ENCODE measurements at places on chromosomes 4 and X. TPM values are rescaled to one million over a fixed set of nuclear protein-coding genes. Genes with fewer than 3 reads are reported as not detected.

FAM53A gene
- 10.5 TPM for total RNA-seq

PPEF2 gene
- not detected for total RNA-seq

STEEP1 gene
- 21.6 TPM for total RNA-seq

TMSB15C gene
- total RNA-seq: 16.9 TPM

PDCL2 gene
- total RNA-seq: not detected

TMPRSS11A gene
- 1.8 TPM for total RNA-seq

C4orf50 gene
- 0.02 TPM for total RNA-seq

ARSD gene
- total RNA-seq: 54.5 TPM

PRKG2 gene
- 0.90 TPM for total RNA-seq

HEPH gene
- 126 TPM for total RNA-seq

F11 gene
- not detected for total RNA-seq

MAGEB6B gene
- not detected for total RNA-seq

OTUD5 gene
- 66.0 TPM for total RNA-seq

TSPAN7 gene
- total RNA-seq: 11.8 TPM

RBM47 gene
- total RNA-seq: 37.8 TPM

SSX2 gene
- not detected for total RNA-seq

ADH1A gene
- not detected for total RNA-seq

SERTM2 gene
- total RNA-seq: 3.7 TPM

LRIT3 gene
- total RNA-seq: 0.16 TPM

CLDN34 gene
- 0.84 TPM for total RNA-seq

ASB5 gene
- not detected for total RNA-seq

All from mesothelial cell of epicardium (in vitro differentiated cells).